Occipital lobe (tissue), 3 donors: ENCODE measurements at places on chromosomes 3 and 15. TPM values are rescaled to one million over a fixed set of nuclear protein-coding genes. Genes with fewer than 3 reads are reported as not detected.

The ETFA gene
- total RNA-seq: 66.3 TPM

The CDHR4 gene
- not detected for total RNA-seq

The SEMA3B gene
- 2.3 TPM for total RNA-seq

The PCLAF gene
- 5.0 TPM for total RNA-seq

The TGM4 gene
- total RNA-seq: not detected

The PP2D1 gene
- not detected for total RNA-seq

The PLA2G4F gene
- not detected for total RNA-seq

The TASOR gene
- 213 TPM for total RNA-seq

- no peak for DNase-seq
Observed at GRCh38 chr3:14435175-14436014, 33.0 kb downstream of the SLC6A6 start.

- peak; percentile 66 for DNase-seq
Observed at GRCh38 chr3:65596571-65597225, 442.0 kb downstream of the MAGI1 start.

- DNase-seq: peak; percentile 35
Observed at GRCh38 chr3:170419557-170420087, 954 bp downstream of the CLDN11 start.

- no peak for DNase-seq
Observed at GRCh38 chr3:124847863-124848262, 39.3 kb downstream of the ITGB5 start.

GRCh38 chr3:55658270-55658669, 171.2 kb upstream of the WNT5A start:
- no peak for DNase-seq

- DNase-seq: peak; percentile 52
Observed at GRCh38 chr3:170614214-170614966, 28.5 kb upstream of the SLC7A14 start.

DNA sequence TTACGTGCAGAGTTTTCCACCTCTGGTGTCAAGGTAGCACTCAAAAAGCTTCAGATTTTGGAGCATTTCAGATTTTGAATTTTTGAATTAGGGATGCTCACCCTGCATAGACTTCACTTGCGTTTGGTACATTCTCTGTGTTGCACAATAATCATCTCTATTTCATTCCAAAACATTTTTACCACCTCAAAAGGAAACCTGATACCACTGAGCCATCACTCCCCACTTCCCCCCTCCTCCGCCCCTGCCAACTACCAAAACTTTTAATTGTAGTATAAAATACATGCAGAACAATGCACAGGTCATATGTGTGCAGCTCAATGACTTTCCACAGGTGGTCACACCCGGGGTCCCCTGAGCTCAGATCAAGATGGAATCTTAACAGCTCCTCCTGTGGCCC, 208.8 kb downstream of the SV2B start:
- DNase-seq: no peak

- DNase-seq: peak; percentile 59
Observed at GRCh38 chr3:150763841-150764483, 993 bp upstream of the SIAH2 start.

DNA sequence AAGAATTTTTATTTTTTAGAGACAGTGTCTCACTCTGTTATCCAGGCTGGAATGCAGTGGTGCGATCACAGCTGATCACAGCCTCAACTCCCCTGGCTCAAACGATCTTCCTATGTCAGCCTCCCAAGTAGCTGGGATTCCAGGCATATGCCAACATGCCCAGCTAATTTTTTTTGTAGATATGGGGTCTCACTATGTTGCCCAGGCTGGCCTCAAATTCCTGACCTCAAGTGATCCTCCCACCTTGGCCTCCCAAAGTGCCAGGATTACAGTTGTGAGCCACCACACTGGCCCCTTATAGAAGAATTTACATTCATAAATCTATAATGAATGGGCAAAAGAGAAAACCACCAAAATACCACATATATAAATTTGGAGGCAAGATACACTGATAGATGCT, 15.2 kb downstream of the SENP7 start:
- DNase-seq: no peak

GRCh38 chr3:153768561-153769469, 352.4 kb upstream of the ARHGEF26 start:
- DNase-seq: no peak

DNA sequence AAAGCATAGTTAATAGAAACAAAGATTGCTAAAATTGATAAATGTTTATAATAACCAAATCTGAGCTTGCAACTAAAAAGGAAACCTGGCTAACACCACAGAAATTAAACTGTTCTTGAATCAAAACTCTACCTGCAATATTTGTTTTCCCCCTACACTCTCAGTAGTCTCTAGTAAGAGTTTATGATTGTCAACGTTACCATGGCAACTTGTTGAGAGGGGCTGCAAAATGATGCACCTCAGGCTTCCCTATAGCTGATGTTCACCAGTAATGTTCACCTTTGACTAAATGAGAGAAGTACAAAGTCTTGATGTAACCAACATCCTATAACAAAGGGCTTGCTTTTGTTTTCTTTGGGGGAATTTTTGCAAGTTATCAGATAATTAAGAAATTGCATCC, 101.1 kb upstream of the FHIT start:
- no peak for DNase-seq

DNA sequence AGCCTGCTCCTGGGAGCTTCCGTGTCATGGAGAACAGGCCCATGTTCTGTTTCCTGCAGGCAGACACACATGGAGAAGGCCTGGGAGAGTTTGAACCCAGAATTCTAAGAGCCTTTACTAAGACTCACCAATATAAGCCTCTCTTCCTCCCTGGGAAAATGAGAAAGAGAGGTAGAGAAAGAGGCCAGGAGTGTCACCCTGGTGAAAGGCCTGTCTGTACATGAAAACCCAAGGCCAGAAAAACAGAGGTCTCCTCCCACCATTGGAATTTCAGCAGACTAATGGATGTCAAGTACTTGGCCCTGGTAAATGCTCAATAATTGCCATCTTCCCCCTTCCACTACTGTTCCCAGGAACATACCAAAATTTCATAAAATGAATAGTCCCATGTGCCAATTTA, 117.6 kb downstream of the TOP2B start:
- no peak for DNase-seq

DNA sequence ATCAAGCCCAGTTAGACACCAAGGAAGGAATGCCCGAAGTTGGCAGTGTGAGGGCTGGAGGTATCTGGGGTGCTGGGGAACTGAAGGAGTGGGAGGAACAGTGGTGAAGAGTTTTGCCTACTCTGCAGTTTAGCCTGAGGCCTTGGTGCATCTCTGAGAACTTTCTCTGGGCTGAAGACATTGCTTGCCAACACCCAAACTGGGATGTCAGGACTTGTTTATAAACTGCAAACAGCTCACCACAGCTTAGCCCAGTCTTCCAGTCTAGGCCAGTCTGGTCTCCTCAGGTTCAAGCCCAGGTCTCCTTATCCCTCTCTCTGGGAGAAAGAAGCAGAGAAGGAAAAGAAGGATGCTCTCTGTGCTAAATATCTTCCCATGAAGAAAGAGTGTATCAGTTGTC, 68.0 kb upstream of the BOC start:
- no peak for DNase-seq

DNA sequence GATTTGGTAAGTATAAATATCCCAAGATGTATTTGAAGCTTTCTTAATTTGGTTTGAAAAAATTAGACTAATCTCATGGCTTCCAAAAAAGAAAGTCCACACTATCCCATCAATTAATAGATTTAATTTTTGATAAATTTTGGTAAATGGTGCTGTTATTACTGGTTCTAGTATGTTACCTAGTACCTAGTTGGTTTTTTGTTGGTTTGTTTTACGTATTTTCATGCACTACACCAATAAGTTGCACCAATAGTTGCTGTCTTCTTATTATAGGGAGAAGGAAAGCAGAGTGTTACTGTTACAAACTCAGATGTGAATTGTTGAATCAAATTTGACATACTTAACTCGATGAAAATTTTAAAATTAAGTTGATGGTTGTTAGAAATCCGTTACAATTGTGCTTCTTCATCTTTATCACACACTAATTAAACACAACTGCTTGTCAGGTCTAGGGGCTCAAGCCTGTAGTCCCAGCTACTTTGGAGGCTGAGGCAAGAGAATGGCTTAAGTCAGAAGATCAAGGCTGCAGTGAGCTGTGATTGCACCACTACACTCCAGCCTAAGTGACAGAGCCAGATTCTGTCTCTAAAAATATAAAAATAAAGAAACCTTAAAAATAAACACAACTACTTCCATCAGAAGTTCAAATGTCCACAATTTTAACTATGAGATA, 23.1 kb upstream of the MBNL1 start:
- no peak for DNase-seq

GRCh38 chr3:162366166-162366766, 869.7 kb downstream of the OTOL1 start:
- no peak for DNase-seq

DNA sequence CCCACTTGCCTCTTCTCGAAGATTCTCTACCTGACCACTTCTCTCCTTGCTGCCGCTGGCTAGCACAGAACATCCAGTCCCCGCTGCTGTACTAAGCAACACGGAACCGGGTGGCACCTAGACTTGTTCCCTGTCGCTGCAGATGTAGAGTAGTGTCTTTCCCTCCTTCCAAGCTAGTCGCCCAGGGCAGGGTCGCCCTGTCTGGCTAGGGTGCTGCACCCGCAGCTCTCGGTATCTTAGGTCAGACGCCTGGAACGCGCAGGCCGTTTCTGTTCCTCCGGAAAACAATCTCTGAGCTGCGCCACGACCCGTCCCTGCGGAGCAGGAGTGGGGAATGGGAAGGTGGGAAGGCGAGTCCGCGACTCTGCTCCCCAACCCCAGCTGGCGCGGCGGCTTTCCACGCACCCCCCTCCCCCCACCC, 758 bp upstream of the SNX33 start:
- DNase-seq: no peak

- DNase-seq: no peak
Observed at GRCh38 chr15:73987681-73988444, 4.2 kb downstream of the STOML1 start.
